CD4-positive, alpha-beta T cell treated with Interferon alpha-2 for 1 hour (primary cell): ENCODE measurements at places on chromosomes 12 and 14.

DNA sequence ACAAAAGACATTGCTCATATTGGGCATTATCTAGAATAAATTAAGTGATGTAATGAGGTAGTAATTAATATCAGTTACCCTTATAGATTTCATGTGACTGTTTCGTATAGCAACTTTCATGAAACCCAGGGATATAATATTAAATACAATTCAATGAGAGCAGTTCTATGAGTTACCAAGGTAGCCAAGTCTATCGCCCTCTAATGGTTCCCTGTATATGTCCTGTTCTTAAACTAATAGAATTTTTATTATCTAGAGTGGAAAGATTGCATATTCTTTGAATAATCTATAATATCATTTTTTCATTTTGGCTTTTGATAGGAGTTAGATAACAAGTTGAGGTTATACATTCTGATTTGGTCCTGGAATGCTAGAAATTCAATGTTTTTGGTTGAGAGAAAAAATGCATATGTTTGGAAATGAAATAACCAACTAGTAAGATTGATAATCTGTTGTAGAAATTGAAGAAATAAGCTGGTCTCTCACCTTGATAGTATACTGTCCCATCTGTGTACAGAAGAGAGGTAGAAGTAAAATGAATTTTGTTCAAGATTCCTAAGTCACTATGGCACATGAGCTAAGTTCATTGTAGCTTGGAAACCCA lies 59.7 kb downstream of the SCFD1 start:
- peak; percentile 14 for DNase-seq

GRCh38 chr12:79415321-79415720 lies 275.4 kb downstream of the PAWR start:
- DNase-seq: no peak

DNA sequence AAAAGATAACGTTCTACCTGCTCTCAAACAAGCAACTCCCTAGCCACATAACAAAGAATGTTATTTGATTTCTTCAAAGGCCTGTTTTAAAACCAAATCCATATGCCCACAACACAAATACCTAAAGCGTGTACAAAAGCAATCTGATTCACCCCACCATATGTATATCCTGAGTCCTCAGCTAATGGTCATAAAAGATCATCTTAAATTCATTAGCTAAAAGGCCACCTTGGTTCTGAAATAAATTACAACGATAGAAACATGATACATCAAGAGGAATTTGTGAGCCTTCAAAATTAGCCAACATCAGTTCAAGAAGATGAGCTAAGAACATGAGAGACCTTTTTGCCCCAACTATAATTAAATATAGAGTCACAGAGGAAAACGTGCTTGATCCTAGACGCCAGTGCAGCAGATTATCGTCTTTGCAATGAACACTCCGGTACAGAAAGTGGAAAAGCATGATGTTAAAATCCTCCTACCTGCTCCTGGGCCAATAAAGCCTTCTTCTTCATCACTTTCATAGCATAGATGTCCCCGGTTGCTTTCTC lies 20.0 kb downstream of the CIT start:
- no peak for DNase-seq

- no peak for DNase-seq
Measured at GRCh38 chr12:2378835-2379330, 326.1 kb downstream of the CACNA1C start.

DNA sequence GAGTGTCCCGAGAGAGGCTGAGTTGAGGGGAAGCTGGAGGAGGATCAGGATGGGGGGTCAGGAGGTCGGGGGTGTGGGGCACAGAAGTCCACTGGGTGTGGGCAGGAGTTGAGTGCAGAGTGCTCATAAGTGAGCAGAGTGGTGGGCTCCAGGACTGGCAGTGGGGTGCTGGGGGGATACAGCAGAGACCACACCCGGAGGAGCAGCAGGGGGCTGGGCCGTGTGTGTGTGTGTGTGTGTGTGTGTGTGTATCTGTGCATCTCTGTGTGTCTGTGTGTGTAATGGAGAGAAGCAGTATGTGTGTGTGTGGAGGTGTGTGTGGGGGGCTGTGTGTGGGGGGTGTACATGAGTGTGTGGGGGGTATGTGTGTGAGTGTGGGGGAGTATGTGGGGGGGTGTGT lies 4.9 kb upstream of the NUDT14 start:
- DNase-seq: no peak

DNA sequence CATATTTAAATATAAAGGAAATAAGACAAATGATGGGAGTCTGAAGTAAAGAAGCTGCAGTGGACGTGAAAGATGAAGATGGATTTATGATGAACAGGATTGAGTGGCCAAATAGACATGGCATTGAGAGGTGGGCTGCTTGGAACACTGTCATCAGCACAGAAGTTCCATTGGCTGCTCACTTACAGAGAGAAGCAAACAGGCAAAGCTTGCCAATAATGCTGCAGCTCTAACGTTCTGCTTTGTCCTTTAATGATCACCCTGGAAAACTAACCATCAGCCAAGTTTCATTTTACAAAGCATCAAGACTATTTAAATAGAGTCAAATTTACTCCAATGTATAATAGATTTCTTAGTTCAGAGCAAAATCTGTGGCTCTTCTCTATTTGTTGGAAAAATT lies 721.4 kb downstream of the TMTC2 start:
- DNase-seq: no peak

GRCh38 chr12:113983777-113984448 lies 17.8 kb upstream of the RBM19 start:
- DNase-seq: no peak

- DNase-seq: no peak
Measured at GRCh38 chr14:91649930-91650329, 82.0 kb downstream of the CATSPERB start.

DNA sequence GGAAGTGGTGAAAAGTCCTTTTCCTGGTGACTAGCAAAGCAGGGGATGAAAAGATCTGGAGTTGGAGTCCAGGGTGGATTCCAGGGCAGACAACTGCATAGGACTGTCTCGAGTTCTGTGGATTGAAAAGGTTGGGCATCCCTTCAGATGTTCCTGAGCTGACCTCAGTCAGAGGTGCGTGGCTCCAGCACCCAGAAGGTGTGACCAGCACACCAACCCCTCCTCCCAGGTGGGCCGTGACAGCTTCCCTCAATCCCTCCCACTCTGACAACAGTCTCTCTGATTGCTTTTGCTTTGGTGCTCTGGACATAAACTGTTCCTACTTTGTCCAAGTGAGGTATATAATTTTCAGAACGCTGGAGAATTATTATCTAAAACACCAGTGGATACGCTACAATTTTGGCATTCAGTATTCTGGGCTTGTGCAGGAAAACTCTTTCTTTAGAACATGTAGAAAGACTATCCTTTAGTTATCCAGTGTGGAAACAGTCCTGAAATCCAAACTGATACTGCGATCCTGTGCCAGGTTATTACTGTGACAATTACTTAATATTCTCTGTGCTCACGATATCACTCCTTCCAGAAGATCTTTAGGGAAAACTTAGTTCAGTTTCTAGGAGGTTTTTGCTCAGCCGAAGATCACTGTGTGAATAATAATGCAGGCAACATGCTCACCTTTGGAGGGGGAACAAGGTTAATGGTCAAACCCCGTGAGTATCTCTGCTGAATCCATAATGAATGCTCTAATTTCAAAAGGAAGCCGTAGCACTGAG lies 87.9 kb downstream of the DAD1 start:
- no peak for DNase-seq

- no peak for DNase-seq
Measured at GRCh38 chr12:14427929-14428328, 62.4 kb downstream of the ATF7IP start.

- no peak for DNase-seq
Measured at GRCh38 chr12:68962877-68963855, 30.2 kb upstream of the CPM start.

DNA sequence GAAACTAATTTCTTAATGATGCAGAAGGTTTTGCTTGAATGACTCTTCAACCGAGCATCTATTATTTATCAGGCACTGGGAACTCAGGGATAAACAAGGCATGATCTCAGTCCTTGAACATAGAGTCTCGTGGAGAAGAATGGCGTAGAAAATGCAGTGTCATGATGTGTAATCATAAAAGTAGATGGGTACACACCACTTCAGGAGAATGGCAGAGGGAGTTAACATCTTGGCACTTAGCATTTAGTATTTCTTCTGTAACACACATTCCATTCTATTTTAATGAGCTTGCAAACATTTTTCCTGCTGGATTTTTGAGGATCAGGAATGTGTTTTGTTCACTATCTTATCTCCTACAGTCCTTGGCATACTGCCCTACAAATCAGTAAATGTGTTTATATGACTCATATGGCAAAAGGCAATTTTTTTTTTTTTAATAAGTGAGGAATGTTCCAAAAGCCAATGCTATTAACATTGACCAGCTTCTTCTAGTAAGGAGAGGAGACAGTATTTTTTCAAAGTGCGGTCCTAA lies 3.8 kb downstream of the TXNRD1 start:
- DNase-seq: no peak

GRCh38 chr12:13702381-13702780 lies 279.0 kb downstream of the GRIN2B start:
- DNase-seq: no peak

DNA sequence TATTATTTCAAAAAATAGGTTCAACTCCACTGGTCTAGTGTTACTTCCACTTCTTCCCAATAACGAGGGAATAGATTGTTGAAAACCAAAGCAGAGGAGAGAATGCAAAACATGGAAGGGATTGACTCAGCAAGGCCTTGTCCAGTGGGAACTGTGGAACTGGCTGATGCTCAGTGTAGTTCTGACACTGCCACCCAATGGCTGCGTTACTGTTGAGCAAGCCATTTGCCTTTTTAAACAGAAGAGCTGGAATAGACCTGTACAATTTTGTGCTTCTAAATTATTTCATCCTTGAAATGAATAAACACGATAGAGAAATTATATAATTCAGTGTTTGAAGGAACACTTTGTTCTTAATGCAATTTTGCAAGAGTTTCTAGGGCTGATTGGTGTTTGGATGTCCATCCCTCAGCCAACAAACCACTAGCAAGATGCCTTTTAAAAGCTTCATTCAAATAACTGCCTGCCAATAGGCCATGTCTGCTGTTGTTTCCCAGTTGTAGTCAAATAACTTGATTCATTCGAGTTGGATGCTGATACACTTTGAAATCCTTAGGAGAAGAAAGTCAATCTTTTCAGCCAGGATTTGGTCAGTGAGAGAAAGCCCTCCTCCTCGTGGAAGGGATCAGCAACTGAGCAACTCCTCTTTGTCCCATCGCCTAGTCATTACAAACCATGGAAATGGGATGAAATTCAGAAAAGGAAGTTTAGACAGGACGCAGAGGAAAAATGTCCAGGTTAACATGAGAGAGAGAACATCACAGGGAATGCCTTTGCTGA lies 7.3 kb upstream of the MGP start:
- DNase-seq: no peak

DNA sequence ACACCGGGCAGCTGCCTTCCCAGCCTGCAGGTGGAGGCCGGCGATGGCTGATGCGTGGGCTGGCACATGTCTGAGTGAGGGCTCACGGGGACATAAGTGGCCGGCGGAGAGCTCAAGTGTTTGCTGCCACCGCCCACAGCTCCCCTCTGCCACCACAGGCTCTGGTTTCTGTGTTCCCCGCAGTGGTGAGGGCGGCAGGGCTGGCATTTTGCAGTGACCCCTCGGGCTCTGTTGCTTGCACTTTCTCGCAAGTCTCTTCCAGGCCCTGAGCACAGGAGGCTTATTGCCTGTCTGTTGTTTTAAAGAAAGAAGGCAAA lies 271.0 kb upstream of the RTL1 start:
- no peak for DNase-seq

DNA sequence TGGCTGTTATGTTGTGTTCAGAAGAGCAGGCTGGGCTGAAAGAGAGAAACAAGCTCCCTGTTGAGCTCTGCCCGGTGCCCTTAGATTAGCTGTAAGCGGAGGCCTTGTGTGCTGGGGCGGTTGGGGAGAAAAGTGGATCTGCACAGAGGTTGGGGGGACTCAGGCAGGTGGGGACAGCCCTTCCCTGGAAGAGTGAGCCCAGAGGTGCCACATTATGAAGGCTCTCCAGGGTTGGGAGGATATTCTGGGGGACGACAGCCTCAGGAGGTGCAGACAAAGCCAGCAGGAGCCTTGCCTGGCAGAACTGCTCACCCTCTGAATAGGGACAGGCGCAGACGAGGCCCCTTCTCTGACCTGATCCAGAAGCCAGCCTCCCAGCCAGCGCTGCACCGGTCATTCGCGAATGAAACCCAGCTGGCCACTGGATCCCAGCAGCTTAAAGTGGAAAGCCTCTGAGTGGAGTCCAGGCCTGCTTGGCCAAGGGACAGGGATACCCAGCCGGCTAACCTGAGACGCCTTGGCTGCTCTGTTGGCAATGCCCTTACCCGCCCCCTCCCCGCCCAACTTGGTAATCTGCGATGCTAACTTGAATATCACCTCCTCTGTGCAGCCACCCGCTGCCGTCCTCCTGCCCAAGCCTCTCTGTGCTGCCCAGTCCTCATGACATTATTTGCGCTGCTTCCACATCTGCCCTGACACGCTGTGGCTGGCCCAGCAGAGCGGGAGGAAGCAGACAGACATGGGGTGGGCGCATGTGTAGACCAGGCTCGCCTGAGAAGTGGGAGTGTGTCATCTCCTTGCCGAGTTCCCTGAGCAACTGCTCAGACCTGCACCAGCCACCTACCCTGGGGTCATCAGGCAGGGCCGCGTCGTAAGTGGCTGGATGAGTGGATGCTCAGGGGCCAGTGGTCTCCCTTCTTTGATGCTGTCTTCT lies 5.6 kb downstream of the HIP1R start:
- DNase-seq: no peak

- DNase-seq: no peak
Measured at GRCh38 chr12:38587594-38587993, 271.0 kb downstream of the ALG10B start.

DNA sequence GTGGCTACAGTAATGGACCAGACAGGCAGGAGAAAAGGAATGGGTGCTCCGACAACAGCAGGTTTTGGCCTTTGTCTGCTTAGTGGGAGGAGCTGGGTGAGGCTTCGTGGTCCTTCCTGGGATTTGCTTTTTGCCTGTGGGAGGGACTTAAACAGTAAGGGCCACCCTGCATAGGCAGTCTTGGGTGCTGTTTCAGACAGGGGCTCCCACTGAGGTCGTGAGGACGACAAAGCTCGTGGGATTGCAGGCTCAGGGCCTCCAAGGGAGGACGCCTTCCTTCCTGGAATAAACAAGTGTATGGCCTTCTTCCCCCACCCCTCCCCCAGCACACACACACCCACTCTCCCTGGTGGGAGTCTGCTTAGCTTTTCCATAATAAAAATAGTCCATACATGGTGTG lies 63.1 kb downstream of the FZD10 start:
- DNase-seq: no peak

DNA sequence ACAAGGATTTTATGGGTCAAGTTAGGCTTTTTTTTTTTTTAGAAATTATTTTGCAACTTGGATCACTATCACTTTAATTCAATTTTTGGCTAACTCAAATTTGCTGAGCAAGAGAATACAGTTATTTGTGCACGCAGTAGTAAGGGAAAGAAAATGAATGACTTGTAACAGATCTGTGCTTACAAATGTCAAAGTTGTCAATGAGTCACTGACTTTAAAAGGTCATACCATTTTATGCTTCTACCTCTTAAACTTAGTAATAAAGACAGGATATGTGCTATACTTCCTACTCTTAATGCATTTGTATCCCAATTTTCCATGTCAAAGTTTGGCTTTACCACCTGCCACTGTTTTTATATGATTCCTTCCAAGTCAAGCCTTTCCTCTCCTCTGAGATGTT lies 131.1 kb upstream of the FBXO33 start:
- no peak for DNase-seq
